NCI-H1092 (cell line): ENCODE measurements at places on chromosomes 7 and 10.

GRCh38 chr7:123184271-123184670 lies 15.5 kb downstream of the SLC13A1 start:
- DNase-seq = no peak

GRCh38 chr7:52909131-52909530 lies 126.3 kb upstream of the POM121L12 start:
- DNase-seq = no peak

GRCh38 chr7:103106005-103106702 lies 31.2 kb downstream of the ARMC10 start:
- no peak for DNase-seq

GRCh38 chr10:123743441-123744223 lies 77.5 kb downstream of the GPR26 start:
- DNase-seq = no peak

- DNase-seq = no peak
Measured at GRCh38 chr10:98256692-98257091, 11.3 kb downstream of the LOXL4 start.

GRCh38 chr7:31335161-31335856 lies 5.2 kb downstream of the NEUROD6 start:
- no peak for DNase-seq

DNA sequence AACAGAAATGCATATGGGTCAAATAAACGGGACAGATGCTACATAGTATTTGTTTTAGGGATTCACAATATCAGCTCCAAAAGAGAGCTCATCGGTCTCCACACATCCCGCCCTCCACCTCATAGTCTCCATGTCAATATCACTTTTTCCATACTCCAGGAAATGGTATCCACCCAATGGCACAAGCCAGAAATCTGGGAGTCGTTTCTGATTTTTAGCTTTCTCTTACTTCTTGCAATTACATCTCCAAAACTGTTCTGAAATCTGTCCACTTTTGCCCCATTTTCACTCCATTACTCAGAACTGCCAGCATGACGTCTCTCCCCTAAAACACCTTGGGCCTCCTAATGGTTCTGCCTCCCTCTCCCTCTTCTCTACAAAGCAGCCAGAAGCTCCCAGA lies 47.4 kb upstream of the EZH2 start:
- DNase-seq = no peak

DNA sequence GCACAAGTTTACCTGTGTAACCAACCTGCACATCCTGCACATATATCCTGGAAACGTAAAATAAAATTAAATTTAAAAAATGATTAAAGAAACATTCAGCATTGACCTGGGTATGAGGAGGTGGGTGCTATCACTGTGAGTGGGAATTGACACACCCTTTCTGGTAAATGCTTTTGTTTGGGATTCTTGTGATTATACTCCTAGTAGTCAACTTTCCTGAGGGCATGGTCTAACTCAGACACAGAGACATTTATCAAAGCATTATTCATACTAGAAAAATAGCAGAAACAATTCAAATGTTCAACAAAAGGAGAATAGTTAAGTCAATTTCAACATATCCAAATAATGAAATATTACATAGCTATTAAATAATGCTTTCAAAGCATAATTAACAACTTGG lies 44.2 kb downstream of the CNNM2 start:
- no peak for DNase-seq

GRCh38 chr7:82598958-82599357 lies 155.4 kb upstream of the CACNA2D1 start:
- no peak for DNase-seq

DNA sequence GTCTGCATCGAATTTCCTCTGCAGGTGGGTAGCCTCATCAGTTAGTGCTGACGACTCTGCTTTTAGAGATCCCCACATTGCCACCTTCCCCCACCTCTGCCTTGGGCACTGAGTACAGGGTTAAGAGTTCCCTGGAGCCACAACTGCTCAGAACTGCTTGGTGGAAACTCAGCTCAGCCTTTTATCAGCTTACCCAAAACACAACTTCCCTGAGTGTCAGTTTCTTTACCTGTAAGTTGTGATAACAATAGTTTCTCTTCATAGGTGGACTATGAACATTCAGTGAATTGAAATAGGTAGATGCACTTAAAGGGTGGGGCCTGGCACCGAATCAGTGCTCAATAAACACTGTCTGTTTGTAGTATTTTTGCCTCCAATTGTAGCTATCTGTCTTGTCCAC lies 11.3 kb downstream of the ASB13 start:
- no peak for DNase-seq

GRCh38 chr10:7027913-7028808 lies 382.7 kb downstream of the SFMBT2 start:
- no peak for DNase-seq

DNA sequence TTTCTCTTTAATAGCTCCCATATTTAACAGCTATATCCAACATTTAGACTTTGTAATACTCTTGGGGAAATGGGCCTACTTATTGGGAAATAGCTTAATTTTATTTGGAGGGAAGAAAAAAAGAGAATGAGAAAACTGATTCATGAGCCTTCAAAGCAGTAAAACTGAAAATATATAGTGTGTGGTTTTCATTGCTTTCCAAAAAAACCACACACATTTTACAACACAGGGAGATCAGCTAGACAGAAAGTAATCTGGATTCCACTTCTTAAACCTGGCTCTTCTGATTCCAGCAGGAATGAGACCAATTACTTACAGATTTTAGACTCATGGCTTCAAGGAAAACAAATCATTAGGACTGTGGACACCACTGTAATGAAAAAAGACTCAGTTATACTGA lies 48.7 kb downstream of the CH25H start:
- no peak for DNase-seq

DNA sequence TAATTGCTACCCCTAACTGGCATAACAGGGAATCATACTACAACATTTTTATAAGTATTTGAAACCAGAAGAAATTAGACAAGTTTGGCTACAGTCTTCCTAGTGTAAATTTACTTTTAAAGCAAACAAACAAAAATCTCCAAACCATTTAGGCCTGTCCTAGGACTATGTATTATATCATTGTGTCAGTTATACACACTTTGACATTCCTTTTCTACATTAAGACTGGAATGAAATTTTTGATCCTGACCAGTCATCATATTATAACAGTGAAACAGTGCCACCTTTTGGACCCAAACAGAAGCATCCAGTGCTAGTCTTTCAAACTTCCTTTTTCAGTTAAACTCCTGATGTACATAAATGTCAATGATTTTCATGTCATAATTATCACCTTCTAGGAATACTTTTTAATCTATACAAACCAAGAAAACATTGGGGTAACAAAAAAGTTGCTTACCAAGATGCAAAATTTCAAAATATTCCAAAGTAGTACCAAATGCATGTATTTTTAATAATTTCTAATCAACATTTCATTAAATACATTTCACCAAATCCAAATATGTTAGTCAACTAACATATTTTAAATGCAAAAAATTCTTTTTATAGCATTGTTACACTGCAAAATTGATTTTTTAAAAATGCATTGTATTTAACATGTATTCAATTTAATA lies 75.7 kb downstream of the IMMP2L start:
- peak; percentile 37 for DNase-seq

- DNase-seq = no peak
Measured at GRCh38 chr10:9334270-9334669, 1279.8 kb downstream of the GATA3 start.

DNA sequence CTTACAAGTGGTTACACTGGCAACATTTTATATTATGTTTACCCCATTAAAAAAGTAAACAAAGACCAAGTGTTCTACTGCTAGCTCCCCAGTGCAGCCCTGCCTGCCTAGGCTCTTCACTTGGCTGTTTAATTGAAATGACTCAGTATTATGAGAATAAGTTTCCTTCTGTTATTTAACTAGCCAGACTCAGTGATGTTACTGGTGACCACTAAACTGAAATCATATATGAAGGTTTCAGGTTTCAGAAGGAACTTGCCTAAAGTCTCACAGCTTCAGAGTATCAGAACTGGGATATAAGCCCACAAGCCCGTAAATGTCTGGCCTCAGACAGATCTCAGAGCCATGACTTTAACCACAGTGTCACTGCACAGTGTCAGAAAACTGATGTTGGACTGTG lies 66.8 kb upstream of the EXOC4 start:
- DNase-seq = no peak

DNA sequence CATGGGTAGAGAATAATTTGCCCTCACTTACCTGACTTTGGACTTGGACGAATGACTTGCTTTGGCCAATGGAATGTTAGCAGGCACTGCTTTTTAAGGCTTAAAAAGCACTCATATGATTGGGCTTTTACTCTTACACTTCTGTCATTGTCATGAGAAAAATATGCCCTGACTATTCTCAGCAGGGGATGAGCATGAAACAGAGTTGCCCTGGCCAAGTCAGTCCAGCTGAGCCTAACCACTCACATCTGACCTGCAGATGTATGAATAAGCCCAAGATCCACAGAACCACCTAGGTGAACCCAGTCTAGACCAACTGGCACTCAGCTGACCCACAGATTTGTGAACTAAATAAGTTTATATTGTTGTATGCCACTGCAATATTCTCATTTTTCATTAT lies 573.5 kb downstream of the TNS3 start:
- no peak for DNase-seq

- no peak for DNase-seq
Measured at GRCh38 chr10:113052076-113052830, 102.2 kb downstream of the TCF7L2 start.

GRCh38 chr7:93175219-93175618 lies 27.0 kb upstream of the SAMD9L start:
- no peak for DNase-seq

GRCh38 chr7:26857506-26858240 lies 6.7 kb downstream of the SKAP2 start:
- peak; percentile 41 for DNase-seq

GRCh38 chr7:47422611-47423010 lies 159.3 kb downstream of the TNS3 start:
- DNase-seq = no peak

DNA sequence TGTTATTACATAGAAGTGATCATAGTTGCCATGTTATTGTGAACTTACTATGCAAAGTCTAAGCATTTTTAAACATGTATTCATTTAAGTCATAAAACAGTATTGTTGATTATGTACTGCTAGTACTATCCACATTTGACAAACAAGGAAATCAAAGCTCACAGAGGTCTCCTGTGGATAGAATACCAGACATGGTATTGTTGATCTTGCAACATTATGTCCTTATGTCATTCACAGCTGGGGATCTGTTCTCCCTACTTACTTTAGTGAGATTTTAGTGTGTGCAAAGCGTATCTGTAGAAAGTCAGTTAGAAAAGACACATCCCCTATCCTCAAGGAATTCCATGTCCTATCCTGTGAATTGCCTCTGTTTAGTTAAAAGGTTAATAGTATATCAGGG lies 106.1 kb downstream of the SND1 start:
- no peak for DNase-seq

DNA sequence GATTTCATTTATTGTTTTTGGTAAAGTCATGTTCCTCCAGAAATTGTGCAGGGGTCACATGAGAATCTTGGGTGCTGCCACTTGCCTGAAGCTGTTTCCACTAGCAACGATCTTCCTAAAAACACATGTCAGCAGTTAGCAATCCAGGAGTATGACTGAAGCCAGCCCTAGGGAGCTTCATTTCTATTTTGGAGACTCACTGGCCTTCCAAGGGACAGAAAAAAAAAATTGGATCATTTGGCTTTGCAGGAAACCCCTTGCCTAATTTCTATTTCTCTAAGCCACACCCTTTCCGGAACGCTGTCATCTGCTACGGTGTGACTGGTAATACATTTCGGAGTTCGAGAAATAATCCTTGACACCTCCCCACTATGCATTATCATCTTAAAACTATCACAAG lies 204.7 kb downstream of the TAX1BP1 start:
- DNase-seq = no peak

GRCh38 chr10:48309711-48310226 lies 3.3 kb downstream of the MAPK8 start:
- no peak for DNase-seq

- no peak for DNase-seq
Measured at GRCh38 chr10:11909618-11910017, 86.5 kb downstream of the PROSER2 start.

- no peak for DNase-seq
Measured at GRCh38 chr10:30434273-30435072, 489 bp downstream of the MAP3K8 start.

GRCh38 chr7:47145186-47145725 lies 436.7 kb downstream of the TNS3 start:
- no peak for DNase-seq

- DNase-seq = no peak
Measured at GRCh38 chr10:16520900-16521299, 779 bp downstream of the C1QL3 start.

DNA sequence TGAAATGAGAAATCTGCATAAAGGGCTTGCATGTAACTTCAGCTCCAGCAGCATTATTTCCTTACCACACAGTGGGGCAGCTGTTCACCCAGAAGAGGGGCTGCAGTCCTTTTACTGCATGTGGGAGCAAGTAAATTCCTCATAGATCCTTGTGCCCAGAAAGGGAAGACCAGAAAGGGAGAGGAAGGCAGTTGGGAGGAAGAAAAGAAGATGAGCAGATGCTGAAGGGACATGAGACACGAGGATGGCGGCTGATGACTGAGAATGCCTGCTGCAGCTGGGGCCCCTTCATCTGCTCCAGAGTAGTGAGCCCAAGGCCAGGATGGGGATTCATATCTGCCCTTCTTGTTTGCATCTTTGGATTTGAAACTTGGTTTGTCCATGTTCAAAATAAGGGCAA lies 80.5 kb downstream of the WIPF3 start:
- no peak for DNase-seq

- no peak for DNase-seq
Measured at GRCh38 chr7:52088008-52088901, 771.6 kb upstream of the COBL start.

DNA sequence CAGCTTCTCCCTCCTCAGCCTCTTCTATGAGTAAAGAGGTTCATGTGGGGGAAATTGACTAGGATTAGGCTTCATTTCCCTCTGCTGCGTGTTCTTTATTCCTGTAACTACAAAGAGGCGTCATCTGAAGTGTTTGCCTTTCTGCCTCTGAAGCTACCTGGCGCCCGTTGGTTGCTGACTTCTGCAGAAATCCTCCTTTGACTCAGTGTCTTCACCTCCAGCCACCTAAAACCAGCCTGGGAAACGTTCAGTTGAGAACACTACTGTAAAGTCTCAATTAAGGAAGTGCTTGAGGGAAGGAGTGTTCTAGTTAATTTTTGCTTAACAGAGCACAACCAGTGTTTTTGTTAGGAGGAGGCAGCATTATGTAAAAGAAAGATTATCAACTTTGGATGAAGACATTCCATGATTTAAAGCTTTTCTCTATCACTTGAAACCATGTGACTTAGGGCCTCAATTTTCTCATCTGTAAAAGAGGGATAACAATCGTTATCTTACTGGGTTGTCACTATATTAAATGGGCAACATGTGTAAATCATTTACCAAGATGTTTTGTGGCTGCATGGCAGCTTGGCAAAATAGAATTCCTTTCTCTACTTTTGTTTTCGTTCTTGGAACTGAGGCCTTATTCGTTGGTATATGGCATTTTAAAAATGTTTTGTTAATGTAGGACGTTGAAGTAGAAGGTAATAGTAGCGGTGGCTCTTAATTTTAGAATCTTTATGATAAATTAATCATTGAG lies 642.9 kb downstream of the SDK1 start:
- peak; percentile 63 for DNase-seq

- DNase-seq = no peak
Measured at GRCh38 chr10:100359030-100359432, 12.0 kb downstream of the SCD start.
